ENCODE measurements at places on chromosomes 11 and 22.
A peak's percentile ranks its signal among the peaks of the same experiment; 100 is the strongest.

- DNase-seq = no peak
Measured at GRCh38 chr22:42202048-42202447, 68.4 kb downstream of the TCF20 start.

DNA sequence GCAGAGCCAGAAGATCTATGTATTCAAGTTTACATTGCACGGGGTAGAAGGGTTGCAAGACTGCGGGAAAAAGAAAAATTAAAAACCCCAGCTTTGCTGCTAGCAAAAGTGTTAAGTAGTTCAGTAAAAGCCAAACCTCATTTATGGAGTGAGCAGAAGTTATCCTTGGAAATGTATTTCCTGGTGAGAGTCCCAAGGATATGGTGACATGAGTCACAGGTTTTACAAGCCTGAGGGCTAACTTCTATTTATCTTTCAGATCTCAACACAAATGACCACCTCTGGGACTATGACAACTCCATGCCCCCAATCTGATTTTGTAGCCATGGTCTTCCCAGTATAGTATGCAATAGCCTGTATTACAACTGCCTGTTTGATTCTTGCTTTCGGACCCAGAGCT is 26.1 kb downstream of the ABTB2 start:
- DNase-seq = no peak

DNA sequence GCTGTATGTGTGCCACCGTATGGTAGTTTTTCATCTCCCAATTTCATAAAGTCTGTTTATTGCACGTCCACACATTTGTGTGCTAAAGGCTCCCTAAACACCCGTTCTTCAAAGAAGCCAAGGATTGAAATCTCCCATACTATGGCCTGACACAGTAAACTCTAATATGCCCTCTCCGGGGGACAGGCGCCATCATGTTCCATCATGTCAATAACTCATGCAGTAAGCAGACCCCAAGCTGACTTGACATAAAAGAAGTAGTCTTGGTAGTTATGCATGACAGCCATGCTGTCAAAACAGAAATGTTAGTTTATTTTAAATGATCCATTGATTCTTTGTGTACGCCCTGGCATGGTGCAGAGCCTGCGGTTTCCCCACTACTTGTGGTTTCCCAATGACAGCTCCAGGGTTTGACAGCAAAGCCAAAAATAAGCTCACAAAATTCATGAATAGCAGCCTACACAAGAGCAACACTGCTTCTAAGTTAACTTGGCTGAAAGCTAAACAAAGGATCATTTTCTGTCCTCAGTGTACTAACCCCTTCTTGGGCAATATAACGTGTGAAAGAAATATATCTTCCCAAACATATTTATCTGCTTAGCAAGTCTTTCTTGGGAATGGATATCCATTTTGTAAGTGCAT is 56.5 kb upstream of the CABP7 start:
- no peak for DNase-seq

DNA sequence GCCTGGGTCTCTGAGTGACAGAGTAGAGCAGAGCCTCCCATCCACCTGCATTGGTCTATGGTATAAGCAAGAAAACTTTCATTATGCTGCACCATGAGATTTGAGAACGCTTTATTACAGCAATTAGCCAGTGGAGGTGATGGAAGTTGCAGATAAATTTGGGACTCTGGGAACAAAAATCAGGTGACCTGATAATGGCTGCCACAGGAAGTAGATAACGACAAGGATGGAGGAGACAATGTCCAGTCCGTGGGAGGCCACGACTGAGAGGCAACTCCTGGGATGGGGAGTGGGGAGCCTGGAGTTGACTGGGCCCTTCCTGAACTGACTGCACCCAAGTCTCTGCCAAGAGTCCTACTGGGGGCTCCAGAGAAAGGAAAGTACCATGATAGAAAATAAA is 4.7 kb downstream of the MRGPRD start:
- DNase-seq = no peak

GRCh38 chr11:120303004-120303637 is 22.0 kb upstream of the TLCD5 start:
- peak; percentile 77 for DNase-seq

GRCh38 chr11:16605389-16605893 is 133.0 kb upstream of the C11orf58 start:
- peak; percentile 38 for DNase-seq

GRCh38 chr11:100732949-100733348 is 45.9 kb downstream of the ARHGAP42 start:
- DNase-seq = no peak

GRCh38 chr11:94851864-94852636 is 83.9 kb downstream of the AMOTL1 start:
- no peak for DNase-seq

DNA sequence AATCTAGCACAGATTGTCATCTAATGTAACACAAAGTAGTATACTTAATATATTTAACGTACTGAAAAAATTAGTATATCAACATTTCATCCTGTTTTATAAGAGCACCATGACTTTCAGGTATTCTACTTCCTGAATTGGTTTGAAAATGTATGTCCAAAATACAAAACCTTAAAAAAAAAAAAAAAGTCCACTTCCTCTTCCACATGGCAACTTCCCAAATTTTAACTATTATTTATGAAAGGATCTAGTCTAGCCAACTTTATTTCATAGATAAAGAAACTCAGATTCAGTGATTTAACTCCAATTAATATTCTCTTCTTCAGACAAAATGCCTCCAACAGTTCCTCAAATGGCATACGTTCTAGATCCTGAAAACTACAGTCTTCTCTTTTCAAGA is 44.0 kb downstream of the PIK3C2A start:
- no peak for DNase-seq

DNA sequence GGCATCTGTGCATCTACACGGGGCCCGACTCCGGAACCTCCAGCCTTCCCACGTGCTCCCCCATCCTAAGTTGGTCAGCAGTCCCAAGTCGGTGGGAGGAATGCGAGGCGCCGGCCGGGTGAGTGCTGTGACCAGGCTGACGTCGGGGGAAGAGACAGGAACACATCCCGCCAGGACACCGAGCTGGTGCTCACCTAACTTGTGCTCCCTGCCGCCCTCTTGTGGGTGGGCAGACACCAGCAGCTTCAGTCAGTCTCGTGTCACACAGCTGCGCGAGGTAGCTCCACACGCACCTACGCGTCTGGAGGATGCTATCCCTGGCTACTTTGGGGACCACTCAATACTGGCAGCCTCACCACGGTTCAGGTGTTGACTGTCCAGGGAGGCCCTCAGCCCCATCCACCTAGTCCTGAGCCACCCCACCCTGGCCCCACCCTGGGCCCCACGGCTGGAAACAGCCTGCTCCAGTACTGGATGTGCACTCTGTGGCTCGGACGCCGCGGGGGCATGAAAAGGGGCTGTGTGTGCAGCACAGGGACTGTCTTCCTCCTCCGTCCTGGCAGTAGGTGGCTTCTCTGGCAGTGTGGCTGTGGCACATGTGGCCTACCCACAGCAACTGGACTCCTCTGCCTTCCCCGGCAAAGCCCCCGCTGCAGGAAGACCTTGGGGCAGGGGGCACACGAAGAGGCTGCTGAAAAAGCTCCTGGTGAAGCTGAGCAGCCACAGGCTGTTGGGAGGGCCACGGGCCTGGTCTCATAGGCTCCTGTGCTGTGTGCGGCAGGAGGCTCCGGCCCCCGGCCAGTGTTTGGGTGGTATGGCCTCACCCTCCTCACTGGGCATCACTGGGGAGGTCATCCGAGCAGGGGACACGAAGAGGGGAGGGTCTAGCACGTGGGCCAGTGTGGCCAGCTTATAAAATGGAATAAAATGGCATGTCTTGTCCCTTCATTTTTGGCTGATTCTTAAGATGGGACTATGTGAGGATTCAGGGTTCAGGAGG is 11.2 kb upstream of the BID start:
- peak; percentile 44 for DNase-seq

DNA sequence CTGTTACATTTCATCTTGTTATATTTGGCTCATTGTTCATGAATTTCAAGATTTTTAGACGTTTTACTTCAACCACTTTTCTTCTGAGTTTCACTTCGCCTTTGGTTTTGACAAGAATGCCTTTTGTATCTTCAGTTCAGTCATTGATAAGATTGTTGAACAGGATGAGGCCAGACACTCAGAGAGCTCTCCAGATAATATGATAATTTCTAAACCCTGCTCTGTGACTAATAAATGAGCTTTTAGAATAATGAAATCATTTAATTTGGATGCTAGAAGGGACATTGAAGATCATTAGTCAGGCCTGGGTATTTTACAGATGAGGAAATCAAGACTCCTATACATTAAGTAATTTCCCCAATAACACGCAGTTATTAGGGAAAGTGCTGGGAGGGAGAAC is 37.2 kb upstream of the GRAMD1B start:
- no peak for DNase-seq

- no peak for DNase-seq
Measured at GRCh38 chr22:28015676-28016601, 96.9 kb upstream of the PITPNB start.

- peak; percentile 77 for DNase-seq
Measured at GRCh38 chr22:50270666-50271394, 650 bp upstream of the MAPK11 start.

GRCh38 chr11:100863080-100863581 is 176.0 kb downstream of the ARHGAP42 start:
- DNase-seq = no peak

Data from ACHN (cell line).